ENCODE measurements at places on chromosomes 12 and 14.
A peak's percentile ranks its signal among the peaks of the same experiment; 100 is the strongest.

DNA sequence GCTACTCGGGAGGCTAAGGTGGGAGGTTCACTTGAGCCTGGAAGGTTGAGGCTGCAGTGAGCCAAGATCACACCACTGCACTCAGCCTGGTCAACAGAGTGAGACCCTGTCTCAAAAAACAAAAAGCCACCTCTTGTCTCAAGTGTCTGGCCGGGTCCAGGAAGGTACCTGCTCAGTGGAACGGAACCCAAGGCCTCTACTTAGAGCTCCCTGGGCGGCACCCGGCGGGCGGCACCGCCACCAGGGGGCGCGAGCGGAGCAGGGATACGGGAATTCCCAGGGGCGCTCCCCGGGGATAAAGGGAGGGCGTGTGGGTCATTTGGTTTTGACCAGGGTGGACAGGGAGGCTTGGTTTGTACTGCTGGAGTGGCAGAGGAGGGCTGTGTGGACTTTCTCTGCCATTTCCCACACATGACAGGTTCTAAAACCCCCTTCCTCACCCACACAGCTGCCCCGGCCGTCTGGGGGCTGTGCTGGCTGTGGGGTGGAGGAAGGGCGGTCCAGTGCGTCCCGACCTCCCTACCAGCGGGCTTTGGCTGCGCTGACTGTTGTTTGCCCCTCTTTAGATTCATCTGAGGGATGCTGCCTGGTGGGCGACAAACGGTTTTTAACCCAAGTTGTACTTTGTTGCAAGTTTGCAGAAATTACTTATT, 91.4 kb downstream of the SETD3 start:
- DNase-seq: no peak

DNA sequence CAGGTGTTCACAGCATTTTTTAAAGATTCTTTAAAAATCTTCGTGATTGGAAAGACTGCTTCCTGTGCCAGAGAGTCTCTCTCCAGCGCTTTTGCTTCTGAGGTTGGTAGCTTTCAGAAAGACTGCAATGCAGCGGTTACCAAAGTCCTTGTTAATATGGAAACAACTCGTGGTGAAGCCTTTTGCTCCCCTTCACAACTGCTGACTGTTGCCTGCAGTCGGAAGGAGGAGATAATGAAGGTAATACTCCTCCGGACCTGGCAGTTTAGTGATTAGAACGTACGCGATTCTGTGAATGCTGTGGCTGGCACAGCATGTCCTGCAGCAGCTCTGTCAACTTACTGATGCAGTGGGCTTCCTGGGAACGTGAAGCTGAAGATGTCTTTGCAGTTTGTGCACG, 50.9 kb downstream of the TRAF3 start:
- DNase-seq: peak; percentile 57

GRCh38 chr12:48961801-48962200, 4.5 kb upstream of the ARF3 start:
- no peak for DNase-seq

- no peak for DNase-seq
These were observed 70.9 kb upstream of the ZFP36L1 start for GRCh38 chr14:68863610-68864360.

GRCh38 chr14:100895411-100895810, 8.1 kb downstream of the RTL1 start:
- no peak for DNase-seq

- no peak for DNase-seq
These were observed 75.5 kb downstream of the ACADS start for GRCh38 chr12:120801146-120801545.

All from NCI-H2081 (cell line).